ENCODE measurements at places on chromosomes 4 and X.
A peak's percentile ranks its signal among the peaks of the same experiment; 100 is the strongest.

DNA sequence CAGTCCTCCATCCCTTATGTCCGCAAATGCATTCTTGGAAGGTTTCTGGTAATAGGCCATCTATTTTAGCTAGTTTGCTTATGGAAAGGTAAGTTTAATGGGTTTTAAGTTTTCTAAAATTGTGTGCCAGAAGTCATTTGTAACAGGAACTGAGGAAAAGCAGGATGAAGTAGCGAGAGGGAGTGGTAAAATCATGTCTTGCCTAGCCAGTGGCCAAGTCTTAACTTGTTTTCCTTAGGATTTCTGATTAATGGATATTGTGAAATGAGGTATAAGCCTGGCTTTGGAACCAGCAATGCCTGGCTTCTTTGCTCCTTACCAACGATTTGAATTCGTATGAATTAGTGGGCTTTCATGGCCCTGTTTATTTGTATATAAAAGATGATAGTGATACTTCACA lies 7.3 kb downstream of the SEC24B start:
- DNase-seq = no peak

DNA sequence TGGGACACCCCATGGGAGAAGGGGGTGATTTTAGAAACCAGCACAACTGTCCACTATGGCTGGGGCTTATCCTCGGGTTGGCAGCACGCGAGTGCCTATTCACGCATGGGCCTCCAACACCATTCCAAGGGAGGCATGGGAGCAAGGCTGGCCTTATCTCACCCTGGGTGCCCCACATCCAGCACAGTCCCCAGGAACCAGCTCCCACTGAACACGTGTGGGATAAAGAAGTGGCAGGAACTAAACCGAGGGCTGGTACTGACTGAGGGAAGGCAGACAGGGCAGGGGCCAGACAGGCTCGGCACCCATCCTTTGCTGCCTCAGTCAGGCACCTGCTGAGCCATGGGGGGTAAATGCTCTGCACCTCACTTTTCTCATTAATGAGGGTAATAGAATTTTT lies 43.7 kb upstream of the GPR78 start:
- DNase-seq = no peak

- DNase-seq = no peak
These were observed 115.0 kb upstream of the INPP4B start for GRCh38 chr4:142960867-142961644.

- DNase-seq = peak; percentile 60
These were observed 88.3 kb downstream of the AMELX start for GRCh38 chrX:11381464-11381863.

GRCh38 chr4:56768763-56769162 lies 52.7 kb downstream of the SPINK2 start:
- no peak for DNase-seq

DNA sequence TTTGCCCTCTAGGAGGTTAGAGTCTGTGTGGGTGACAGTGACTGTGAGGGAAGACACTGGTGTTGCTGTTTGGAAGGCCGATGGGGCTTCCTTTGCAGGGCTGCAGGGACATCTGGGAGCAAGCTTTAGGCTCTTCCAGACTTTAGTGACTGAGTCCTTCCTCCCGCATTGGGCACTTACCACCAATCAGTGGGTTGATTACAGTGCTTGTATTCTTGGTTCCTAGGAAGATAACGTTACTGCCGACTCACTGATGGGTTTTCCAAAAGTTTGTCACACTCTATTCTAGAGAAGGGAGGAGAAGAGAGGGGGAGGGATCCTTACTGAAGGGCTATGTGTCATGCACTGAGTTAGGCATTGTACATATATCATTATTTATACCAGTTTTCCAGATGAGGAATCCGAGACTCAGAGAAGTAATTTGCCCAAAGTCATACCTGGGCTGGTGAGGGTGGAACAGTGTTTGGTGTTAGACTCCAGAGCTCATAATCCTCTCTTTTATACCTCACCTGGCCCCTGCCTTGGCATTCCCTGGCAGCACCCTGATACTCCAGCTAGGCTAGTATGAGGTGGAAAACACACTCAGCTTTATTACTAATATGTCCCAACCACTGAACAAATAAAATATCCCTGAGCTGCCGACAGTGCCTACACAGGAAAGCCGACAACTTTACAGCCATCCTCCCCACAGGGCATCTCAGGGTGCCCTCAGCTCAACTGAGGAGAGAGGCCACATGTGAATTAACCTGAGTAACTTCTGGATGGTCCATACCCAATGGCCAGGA lies 3.8 kb downstream of the CHST7 start:
- DNase-seq = peak; percentile 45

DNA sequence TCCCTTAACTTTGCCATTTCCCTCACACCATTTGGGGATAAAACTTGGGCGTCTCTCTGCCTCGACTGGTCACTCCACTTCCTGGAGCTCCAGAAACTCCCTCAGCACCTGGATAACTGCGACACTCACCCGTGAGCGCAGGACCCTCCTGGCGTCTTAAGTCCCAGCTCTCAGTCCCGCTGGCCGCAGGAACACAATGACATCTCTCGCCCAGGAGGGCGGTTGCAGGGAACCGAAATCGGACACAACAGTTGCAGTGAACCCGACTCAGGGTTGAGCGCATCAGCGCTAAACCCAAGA lies 370.9 kb upstream of the SMIM31 start:
- peak; percentile 62 for DNase-seq

GRCh38 chr4:114811564-114812301 lies 213.1 kb downstream of the UGT8 start:
- DNase-seq = peak; percentile 3

GRCh38 chrX:145853181-145853580 lies 35.6 kb downstream of the SLITRK2 start:
- DNase-seq = no peak

- DNase-seq = no peak
These were observed 55.2 kb downstream of the TRIML1 start for GRCh38 chr4:188194421-188194820.

- DNase-seq = peak; percentile 44
These were observed 102.0 kb upstream of the GATB start for GRCh38 chr4:151862766-151863165.

GRCh38 chr4:87243426-87244053 lies 23.1 kb upstream of the KLHL8 start:
- peak; percentile 56 for DNase-seq

DNA sequence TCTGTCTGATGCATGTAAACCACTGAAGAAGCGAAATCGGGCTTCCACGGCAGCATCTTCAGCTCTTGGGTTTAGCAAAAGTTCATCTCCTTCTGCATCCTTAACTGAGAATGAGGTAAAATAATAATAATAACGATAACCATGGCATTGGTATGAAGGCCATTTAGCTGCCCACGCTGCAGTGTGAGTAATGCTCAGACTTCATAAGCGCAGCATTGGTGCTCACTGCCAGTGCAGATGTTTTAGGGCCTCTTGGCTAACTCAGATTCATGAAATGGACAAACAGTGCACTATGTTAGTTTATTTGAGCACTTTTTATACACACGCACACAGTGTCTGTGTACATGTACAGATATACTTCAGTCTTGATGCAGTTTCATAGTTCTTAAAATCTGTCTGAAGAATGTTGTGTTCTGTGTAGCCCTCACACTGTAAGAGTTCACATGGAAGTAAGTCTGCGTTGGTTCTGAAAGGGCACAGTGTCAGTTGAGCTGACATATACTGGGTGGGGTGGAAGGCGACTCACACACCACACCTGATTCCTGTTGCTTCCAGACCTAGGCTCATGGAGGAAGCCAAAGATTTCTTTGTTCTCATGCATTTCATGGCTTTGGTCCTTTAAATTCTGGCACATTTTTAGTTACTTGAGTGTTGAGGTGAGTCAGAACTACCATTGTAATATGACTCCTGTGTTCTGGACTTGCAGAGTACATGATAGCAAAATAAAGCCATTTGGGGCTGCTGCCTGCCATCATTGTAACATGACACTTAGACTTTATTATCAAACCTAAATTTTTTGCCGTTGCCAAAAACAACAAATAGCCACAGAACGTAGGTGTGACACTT lies 68.7 kb downstream of the NSD2 start:
- DNase-seq = no peak

DNA sequence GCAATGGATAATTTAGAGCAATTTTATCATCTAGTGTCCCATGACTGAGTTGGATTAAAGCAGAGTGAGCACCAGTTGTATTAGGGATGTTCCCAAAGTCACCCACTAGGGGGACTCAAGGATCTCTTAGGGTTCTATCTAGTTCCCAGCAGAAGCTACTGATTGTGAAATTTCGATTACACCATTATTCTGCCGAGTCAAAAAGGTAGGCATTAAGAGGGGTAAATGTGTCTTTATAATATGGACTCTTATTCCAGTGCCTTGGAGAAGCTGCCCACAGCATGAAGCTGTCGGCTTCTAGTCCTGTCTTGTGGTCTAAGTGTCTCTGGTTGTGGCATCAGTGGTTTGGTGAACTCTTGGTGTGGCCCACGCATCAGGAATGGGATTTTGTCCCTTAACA lies 53.3 kb downstream of the RGS12 start:
- peak; percentile 76 for DNase-seq

GRCh38 chr4:42483426-42484379 lies 86.4 kb downstream of the SHISA3 start:
- DNase-seq = no peak

GRCh38 chr4:170400361-170400760 lies 310.6 kb upstream of the AADAT start:
- peak; percentile 21 for DNase-seq

- peak; percentile 81 for DNase-seq
These were observed 334.5 kb upstream of the SLC7A11 start for GRCh38 chr4:138576684-138577083.

DNA sequence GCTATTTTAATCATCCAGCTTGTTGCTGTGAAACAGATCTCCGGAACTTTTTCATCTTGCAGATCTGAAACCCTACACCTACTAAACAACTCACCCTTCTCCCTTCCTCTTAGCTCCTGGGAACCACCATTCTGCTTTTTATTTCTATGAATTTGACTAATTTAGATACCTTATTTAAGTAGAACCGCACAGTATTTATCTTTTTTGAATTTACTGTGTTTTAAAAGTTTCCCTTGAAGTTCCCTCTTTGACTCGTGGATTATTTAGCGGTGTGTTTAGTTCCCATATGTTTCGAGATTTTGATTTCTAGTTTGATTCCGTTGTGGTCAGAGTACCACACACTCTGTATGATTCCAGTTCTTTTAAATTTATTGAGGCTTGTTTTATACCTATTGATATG lies 44.6 kb downstream of the EIF2S3 start:
- DNase-seq = no peak

DNA sequence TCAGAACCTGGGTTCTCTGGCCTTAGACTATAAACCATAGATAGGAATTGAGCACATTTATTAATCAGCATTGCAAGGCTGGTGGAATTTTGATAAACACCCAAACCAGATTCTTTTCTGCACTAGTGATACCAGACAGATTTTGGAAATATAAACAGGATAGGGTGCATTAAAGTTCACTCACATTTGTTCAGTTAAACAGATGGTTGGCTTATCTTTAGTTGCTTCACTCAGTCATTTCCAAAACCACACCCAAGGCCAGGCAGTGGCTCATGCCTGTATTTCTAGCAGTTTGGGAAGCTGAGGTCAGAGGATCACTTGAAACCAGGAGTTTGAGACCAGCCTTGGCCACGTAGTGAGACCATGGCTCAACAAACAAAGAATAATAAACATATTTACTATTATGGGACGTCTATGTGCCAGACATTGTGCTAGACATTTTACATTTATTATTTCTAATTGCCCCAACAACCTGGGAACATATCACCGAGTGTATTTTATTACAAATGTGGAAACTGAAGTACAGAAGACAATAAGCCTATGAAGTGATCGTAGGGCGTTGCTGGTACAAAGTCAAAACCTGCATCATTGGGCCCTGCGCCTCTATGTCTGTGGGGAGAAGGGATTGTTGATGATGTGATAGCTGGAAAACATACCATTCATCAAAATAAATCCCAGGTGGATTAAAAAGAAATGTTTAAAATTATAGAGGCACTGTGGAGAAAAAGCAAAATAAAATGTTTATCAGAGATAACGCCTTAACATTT lies 15.0 kb downstream of the ADD1 start:
- DNase-seq = no peak

- no peak for DNase-seq
These were observed 1.1 kb upstream of the LIN54 start for GRCh38 chr4:83011689-83012199.

Measured in mesendoderm (in vitro differentiated cells).